ENCODE measurements at places on chromosomes 11 and 22.

DNA sequence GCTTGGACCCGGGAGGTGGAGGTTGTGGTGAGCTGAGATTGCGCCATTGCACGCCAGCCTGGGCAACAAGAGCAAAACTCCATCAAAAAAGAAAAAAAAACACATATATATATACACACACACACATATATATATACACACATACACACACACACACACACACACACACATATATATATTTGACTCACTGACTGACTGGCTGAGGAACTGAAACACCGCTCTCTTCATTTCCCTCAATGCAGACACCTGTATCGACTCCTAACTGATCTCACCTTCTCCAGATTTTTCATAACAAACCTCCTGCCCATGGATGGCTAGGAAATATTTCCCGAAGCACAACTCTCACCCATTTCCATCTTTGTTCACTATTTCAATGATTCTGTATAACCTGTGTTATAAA is 140.7 kb upstream of the ANO3 start:
- no peak for DNase-seq

GRCh38 chr11:87575088-87575487 is 537.4 kb downstream of the TMEM135 start:
- no peak for DNase-seq

DNA sequence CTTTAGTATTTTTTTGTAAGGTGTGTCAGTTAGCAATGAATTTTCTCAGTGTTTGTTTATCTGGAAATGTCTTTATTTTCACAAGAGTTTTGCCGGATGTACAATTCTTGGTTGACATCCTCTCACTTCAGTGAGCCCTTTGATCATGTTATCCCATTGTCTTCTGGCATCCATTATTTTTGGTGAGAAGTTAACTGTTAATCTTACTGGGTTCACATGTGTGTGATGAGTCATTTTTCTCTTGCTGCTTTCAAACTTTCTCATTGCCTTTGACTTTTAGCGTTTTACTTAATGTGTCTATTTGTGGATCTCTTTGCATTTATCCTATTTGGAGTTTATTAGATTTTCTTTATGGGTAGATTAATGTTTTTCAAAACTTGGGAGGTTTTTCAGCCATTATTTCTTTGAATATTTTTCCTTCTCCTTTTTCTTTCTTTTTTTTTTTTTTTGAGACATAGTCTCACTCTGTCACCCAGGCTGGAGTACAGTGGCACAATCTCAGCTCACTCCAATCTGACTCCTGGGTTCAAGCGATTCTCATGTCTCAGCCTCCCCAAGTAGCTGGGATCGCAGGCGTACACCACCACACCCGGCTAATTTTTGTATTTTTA is 100.5 kb upstream of the RRM1 start:
- DNase-seq, result no peak

- no peak for DNase-seq
Measured at GRCh38 chr11:126853732-126854131, 146.8 kb downstream of the KIRREL3 start.

DNA sequence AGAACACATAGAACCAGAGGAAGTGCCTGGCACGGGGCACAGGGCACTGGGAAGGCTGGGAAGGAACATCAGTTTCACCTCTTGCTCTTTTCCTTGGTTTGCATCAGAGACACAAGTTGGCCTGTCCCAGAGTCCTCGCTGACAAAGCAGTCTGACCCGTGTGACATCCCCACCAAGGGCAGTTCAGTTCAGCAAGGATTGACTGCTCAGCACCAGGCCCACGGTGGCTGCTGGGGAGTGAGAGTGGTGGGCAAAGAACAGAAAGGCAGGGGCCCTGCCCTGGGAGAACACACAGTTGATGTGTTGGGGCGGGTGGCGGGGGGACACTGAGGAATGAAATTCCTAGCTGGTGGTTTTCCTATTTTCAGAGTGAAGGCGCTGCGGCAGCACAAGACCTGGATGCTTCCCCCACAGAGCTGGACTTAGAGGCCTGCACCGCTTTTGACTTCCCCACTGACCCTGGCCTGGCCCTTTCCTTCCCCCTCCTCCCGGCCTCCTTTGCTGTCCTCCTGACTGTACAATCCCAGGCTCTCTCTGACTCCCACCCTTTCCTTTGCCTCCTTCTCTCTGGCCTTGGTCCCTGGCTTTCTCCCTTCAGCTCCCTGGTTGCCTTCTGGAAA is 2.2 kb upstream of the TMPRSS13 start:
- no peak for DNase-seq

- no peak for DNase-seq
Measured at GRCh38 chr11:126602349-126602940, 247.0 kb downstream of the ST3GAL4 start.

- DNase-seq, result no peak
Measured at GRCh38 chr22:44583061-44583760, 85.2 kb upstream of the RTL6 start.

- no peak for DNase-seq
Measured at GRCh38 chr11:36657610-36658267, 59.7 kb upstream of the RAG2 start.

DNA sequence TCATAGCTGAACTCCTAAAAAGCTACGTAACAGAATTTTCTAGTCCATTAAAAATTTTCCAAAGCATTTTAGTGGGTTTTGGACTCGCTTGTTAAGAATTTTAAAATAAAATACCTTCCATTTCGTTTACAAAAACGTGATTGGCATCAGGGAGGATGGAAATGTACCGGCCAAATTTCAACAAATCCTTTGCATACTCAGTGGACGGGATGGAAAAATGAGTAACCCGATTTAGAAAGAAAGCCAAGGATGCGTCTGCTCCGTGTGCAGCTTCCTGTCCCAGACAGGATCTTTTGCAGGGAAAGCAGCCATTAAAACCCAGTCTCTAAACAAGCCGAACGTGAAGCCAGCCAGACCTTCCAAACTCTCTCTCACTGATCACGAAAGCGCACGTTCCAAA is 15.6 kb downstream of the TMEM184B start:
- DNase-seq, result no peak

DNA sequence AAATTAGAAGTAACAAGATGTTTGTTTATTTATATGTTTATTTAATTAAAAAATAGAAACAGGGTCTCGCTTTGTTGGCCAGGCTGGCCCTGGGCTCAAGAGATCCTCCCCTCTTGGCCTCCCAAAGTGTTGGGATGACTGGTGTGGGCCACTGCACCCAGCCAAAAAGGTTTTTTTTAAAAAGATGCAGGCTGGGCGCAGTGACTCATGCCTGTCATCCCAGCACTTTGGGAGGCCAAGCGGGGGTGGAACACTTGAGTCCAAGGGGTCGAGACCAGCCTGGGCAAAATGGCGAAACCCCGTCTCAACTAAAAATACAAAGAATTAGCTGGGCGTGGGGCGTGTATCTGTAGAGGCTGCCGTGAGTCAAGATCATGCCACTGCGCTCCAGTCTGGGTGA is 13.4 kb downstream of the DRD4 start:
- no peak for DNase-seq

- DNase-seq, result no peak
Measured at GRCh38 chr11:110297726-110298300, 1.4 kb upstream of the RDX start.

DNA sequence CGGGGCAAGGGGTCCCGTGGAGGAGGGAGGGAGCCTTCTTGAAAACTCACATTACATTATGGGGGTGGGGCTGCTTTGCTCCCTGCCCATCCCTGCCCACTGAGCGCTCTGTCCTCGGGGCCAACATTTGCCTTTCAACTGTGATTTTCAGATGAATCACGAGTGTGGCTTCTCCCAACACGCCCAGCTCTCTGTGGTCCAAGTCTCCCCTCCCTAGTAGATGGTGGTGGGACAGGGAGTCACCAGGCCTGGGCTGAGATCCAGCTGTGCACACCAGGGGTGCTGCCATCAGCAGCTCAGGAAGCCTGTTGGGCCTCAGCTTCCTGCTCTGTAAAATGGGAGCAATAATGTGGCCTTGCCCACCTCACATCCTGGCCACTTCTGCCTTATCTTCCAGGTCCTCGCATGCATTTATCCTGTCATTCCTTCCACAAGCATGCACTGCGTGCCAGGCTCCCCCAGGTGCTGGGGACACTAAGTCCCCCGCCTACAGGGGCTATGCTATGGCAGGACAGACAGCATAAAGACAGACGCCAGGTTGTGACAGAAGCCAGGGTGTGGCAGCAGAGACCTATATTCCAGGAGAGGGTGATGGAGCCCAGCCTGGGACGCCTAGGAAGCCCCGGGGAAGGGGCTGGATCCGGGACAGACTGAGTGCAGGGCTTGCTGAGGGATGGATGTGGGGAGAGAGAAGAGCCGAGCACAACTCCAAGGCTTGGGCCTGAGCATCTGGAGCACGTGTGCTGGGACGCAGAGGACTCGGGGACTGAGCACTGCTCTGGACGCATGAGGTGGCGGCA is 30.5 kb downstream of the NFAM1 start:
- DNase-seq, result no peak

- no peak for DNase-seq
Measured at GRCh38 chr22:47618180-47619010, 855.9 kb downstream of the TBC1D22A start.

DNA sequence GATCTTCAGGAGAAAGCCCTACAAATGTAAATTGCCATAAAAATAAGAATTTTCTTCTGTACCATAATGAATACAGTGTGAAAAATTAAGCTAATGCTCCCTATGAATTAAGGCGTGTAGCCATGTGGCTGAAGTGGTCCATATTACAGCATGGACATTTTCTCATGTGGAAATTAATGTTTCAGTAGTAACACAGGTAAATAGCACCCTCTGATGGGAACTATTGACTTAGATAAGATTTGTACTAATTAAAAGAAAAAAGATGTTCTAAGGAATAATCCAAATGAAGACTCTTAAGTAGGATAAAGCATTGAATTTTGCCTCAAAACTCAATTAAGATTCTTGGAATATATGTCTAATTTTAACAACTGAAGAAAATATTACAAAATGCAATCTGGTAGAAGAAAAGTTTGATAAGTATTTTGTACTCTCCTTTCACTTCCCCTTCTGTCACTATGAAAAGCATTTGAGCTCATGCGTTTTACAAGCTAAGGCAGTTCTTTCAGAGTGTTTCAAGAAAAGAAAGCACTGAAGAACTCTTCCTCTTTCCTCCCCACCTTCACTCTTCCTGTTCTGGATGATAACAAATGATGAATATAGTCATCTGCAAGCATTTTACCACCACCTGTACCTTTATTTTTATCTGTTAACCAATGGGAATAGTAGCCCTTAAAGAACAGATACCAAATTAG is 9.9 kb upstream of the OR8D2 start:
- DNase-seq, result no peak

GRCh38 chr11:26285608-26286007 is 46.3 kb upstream of the ANO3 start:
- DNase-seq, result no peak

GRCh38 chr11:12868315-12869073 is 140.6 kb upstream of the RASSF10 start:
- no peak for DNase-seq

GRCh38 chr11:70935006-70935768 is 317.2 kb downstream of the SHANK2 start:
- DNase-seq, result no peak

DNA sequence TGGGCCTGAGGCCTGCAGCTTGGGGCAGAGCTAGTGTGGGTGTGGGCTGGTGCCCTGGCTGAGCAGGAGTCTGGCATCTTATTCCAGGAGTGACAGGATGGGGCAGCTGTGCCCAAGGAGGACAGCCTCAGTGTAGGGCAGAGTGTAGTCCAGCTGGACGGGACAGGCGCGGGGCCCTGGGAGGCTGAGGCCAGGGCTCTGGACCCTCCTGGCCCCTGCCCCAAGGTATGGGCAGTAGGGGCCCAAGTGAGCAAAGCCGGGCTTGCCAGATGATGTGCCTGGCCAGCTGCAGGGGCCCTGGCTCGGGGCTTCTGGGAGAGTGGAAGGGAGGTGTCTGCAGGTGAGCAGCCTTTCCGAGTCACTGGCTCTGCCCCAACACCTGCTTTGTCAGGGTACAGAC is 1190.9 kb downstream of the BRD1 start:
- no peak for DNase-seq

GRCh38 chr11:66154109-66154508 is 84.0 kb downstream of the PACS1 start:
- DNase-seq, result no peak

DNA sequence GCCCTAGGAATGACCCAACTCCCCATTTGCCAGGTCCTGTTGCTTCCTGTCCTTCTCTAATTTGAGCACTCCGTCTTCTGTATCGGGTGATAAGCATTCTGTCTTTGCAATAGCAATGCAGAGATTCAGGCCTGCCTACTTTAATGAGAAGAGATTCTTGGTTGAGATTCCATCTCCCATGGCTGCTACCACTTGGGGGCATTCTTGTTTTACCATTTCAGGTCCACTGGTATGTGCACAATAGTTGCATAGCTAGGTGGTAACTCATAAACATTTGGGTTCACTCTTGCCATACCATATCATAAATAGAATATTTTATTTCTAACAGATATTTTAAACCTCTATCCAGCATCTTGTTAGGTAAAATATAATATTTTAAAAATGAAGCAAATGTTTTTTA is 34.4 kb upstream of the CALCB start:
- no peak for DNase-seq

GRCh38 chr11:792873-793272 is 3.0 kb upstream of the CEND1 start:
- no peak for DNase-seq

- no peak for DNase-seq
Measured at GRCh38 chr11:107203656-107204055, 185.4 kb upstream of the GUCY1A2 start.

DNA sequence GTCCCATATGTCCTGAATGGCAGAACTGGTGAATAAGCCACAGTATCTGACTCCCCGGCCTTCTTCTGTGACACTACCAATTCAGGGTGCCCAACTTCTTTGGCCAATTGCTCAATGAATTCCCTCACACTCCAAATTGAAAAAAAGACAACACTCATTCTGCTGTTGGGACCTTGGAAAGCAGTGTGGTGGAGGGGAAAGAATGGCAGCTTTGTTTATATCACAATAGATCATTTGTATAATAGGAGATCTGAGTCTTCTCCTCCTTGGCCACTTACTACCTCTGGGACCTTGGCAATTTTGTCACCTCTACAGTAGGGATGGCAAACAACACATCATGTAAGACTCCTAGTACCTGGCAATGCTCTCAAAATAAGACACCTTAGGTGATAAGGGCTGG is 64.6 kb downstream of the OPCML start:
- no peak for DNase-seq

DNA sequence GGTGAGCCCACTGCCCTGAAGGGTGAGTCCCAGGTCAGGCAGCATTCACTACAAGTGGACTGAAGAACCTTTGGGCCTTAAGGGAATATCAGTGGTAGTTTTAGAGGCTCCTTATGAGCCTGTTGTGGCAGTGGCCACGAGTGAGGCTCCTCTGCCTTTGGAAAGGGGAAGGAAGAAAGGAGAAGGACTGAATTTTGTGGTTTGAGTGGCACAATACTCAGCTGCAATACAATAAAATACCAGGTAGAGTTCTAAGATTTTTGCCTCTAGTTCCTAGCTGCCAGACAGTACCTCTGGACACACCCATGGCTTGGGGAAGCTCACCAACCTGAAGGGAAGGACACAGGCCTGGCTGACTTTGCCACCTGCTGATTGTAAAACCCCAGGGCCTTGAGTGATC is 260.9 kb downstream of the DYNC2H1 start:
- DNase-seq, result no peak

GRCh38 chr11:111797145-111797581 is 31.0 kb upstream of the PPP2R1B start:
- DNase-seq, result no peak
